ENCODE measurements at places on chromosomes 12 and 14. TPM values are rescaled to one million over a fixed set of nuclear protein-coding genes. Genes with fewer than 3 reads are reported as not detected.

DNA sequence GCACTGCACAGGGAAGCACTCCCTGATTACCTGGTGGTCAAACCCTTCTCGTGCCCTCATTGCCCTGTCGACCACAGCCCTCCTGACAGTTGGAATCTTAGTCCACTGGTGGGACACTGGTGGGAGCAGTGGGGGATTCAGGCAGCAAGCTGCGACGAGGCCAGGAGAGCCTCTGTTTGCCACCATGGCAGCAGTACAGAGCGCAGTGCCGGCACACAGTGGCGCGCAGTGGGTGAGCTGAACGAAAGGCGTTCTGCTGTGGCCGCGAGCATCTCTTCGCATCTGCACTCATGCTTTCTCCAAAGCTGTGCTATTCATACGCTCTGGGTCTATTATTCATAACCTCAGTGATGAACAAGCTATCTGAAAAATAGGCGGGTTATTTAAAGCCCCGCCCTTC, 14.3 kb downstream of the RFLNA start:
- peaks cover 5% of the 10 kb centered on the region for H3K36me3 ChIP-seq
- no peak overlapping the region for H3K27ac ChIP-seq
- no peaks in the 10 kb centered on the region for H3K4me1 ChIP-seq
- no peak for DNase-seq
- H3K4me3 ChIP-seq = no peak overlapping the region
- H3K27me3 ChIP-seq = no peaks in the 10 kb centered on the region

DNA sequence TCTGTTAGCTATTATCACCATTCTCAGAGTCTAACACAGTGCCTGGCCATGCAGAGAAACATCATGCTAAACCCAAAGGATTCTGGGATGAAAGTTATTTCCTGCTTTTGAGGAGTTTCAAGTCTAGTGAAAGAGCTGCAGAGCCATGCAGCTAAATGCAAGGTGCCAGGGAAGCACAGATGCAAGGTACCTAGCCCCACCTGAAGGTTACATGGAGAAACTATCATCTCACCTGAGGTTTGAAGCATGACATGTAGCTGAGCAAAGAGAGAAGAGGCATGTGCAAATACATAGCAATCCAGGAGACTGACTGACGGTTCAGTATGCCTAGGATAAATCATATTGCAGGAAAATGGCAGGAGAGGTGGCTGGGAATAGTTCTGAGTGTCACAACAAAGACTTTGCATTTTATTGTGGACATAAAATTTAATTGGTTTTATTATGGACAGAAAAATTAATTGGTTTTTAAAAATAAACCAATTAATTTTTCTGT, 170.4 kb downstream of the PRKD1 start:
- DNase-seq = no peak
- H3K27me3 ChIP-seq = no peaks in the 10 kb centered on the region
- H3K4me3 ChIP-seq = no peak overlapping the region
- H3K36me3 ChIP-seq = no peaks in the 10 kb centered on the region
- no peaks in the 10 kb centered on the region for H3K4me1 ChIP-seq

GRCh38 chr14:59150990-59151389, 37.5 kb upstream of the DAAM1 start:
- DNase-seq = no peak
- H3K27me3 ChIP-seq = no peaks in the 10 kb centered on the region
- no peak overlapping the region for H3K27ac ChIP-seq
- no peak overlapping the region for H3K4me3 ChIP-seq
- no peaks in the 10 kb centered on the region for H3K4me1 ChIP-seq

- H3K27me3 ChIP-seq = no peaks in the 10 kb centered on the region
- no peaks in the 10 kb centered on the region for H3K36me3 ChIP-seq
- H3K4me1 ChIP-seq = no peaks in the 10 kb centered on the region
- no peak for DNase-seq
Measured at GRCh38 chr12:64103825-64104740, 118.0 kb downstream of the KICS2 start.

DNA sequence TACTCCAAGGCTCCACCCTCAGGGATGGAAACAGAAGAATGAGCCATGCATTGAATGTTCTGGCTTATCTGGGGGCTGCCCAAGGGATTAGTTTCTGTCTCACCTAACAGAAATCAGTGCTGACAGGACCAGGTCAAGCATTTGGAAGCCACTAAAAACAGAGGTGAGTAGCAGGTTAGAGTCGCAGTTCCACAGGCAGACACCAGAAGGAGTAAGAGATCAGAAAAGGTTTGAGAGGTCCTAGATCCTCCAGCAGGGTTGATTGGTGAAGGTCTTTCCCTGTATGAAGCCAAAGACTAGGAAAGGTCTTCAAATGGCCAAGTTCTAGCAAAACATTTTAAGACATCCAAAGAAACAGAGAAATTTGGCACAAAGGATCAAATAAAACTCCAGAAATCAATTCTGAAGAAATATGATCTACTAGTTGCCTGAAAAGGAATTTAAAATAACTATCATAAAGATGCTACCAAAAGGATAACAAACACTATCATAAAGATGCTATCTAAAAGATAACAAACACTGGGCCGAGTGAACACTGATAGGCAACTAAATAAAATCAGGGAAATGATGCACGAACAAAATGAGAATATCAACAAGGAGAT, 19.5 kb upstream of the TTC9 start:
- peak; percentile 79 for DNase-seq
- 0 out of 2 replicates have a peak, but pooled peaks cover 6% of the 10 kb centered on the region for H3K4me1 ChIP-seq
- no peaks in the 10 kb centered on the region for H3K36me3 ChIP-seq
- H3K4me3 ChIP-seq = no peak overlapping the region
- no peaks in the 10 kb centered on the region for H3K27me3 ChIP-seq

Gene ZDHHC22
- not detected for total RNA-seq

DNA sequence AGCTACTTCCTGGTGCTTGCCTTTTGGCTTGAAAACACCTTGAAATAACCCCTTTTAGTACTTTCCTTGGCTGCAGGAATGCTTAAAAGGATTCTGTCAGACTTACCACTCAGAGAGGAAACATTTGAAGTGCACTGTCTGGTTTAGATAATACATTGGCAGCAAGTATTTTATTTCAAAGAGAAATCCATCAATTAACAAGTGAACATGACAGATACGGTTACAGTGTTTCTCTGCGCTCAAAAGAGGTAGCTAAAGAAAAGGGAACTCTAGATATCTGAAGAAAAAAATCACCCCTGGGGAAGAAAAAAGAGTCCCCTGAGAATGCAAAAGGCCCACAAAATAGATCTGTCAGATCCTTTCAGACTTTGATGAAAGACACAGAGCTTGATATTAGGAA, 421.9 kb downstream of the LRFN5 start:
- no peaks in the 10 kb centered on the region for H3K27me3 ChIP-seq
- no peaks in the 10 kb centered on the region for H3K36me3 ChIP-seq
- no peak overlapping the region for H3K27ac ChIP-seq
- no peak for DNase-seq
- no peak overlapping the region for H3K4me3 ChIP-seq
- H3K4me1 ChIP-seq = no peaks in the 10 kb centered on the region

Data from Caco-2 (cell line).